ENCODE measurements at places on chromosomes 2 and 18.

DNA sequence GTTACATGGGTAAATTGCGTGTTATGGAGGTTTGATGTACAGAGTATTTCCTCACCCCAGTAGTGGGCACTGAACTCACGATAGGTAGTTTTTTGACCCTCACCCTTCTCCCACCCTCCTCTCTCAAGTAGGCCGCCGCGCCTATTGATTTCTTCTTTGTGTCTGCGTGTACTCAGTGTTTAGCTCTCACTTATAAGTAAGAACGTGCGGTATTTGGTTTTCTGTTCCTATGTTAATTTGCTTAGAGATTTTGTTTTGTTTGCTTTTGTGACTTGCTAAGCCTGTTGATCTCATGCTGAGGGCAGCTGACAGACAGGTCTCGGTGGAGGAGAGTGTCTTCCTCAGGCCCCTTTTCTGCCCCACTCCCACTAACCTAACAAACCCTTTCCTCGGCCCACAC is 36.2 kb downstream of the ACOXL start:
- DNase-seq, result no peak

DNA sequence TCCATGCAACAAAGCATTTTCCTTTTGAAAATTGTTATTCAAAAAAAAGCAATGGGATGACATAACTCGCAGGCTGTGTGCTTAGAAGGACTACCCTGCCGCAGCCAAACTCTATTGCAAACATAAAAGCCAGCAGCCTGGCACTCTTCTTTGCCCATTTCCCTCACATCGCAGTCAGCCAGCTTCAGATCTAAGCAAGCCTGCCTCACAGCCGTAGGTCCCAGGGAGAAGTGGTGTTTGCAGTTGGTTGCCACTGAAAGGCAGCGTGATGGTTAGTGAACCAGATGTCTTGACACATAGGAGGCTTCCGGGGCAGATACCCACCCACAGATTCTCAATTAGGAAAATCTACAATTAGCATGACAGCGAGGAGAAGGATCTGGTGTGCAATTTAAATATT is 655.2 kb downstream of the RNF144A start:
- peak; percentile 4 for DNase-seq

GRCh38 chr2:231467016-231467545 is 2.8 kb upstream of the NCL start:
- DNase-seq, result no peak

DNA sequence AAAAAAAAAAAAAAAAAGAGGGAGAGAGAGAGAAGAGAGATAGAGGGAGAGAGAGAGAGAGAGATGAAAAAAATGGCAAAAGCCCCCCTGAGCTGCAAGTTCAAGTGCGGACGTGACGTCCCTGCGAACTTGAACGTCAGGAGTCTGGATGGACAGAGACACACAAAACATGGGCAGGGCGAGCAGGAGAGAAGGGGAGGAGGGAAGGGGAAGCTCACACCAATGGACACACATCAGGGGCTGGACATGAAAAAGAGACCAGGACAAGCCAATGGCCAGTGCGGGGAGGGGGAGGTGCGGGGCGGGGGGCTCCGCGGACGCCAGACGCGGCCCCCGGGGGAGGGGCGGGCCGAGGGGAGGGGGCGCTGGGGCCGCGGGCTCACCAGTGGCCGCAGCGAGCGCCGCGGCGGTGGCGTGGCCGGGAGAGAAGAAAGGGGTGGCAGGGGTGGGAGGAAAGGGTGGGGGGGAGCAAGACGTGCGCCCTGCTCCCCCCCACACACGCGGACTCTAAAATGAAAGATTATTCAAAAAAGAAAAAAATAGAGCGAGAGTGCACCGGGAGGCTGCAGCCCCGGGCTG is at the start of gene BCL11A:
TSS of gene BCL11A (minus strand) at position 160 of the 579 bp plus-strand sequence. CDS start 384 bp downstream, outside the sequence.
- peak; percentile 67 for DNase-seq

DNA sequence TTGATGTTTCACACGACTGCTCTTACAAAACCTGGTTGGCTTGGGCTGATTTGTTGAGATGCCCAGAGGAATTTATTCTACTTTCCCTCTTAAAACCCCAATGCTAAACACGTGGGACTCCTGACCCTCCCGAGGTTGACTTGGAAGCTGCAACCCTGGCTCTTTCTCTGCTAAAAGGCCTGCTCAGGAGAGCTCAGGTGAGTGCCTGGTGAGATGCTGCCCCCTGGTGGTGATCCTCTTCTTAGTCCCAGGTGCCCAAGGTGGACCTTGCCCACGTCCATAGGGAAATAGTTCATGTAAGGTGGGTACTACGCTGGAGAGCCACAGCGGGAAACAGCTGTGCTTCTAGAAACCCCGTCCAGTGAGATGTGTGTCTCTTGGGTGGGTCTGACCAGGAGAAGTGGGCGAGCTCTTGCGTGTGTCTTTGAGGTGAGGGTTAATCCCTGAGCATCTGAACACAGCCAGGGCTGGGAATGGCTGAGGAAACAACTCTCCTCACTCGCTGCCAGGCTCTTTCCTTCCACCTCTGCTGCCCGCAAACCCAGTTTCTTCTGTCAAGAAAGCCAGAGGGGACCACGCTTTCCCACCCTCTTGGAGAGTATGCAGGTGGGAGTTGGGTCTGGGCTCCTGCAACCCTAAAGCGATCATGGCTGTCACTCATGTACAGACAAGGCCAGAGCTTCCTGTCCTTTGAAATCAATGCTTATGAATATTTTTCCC is 25.5 kb upstream of the PXDN start:
- no peak for DNase-seq

GRCh38 chr18:49275448-49275847 is 185.0 kb downstream of the DYM start:
- no peak for DNase-seq

DNA sequence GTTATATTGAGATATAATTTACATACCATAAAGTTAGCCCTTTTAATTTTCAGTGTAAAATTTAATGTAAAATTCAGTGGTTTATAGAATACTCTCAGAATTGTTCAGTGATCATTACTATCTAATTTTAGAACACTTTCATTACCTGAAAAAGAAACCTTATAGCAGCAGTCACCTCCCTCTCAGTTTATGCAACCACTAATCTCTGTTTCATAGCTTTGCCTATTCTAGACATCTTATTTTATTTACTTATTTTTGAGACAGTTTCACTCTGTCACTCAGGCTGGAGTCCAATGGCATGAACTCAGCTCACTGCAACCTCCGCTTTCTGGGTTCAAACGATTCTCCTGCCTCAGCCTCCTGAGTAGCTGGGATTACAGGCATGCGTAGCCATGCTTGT is 479.6 kb downstream of the DPP10 start:
- no peak for DNase-seq

GRCh38 chr2:45690231-45690630 is 38.8 kb downstream of the PRKCE start:
- no peak for DNase-seq

- no peak for DNase-seq
Observed at GRCh38 chr2:121903037-121903689, 147.7 kb downstream of the TSN start.

- no peak for DNase-seq
Observed at GRCh38 chr2:70381235-70381634, 79.4 kb upstream of the FAM136A start.

GRCh38 chr2:239163688-239164334 is 237.0 kb downstream of the HDAC4 start:
- DNase-seq, result no peak

- DNase-seq, result no peak
Observed at GRCh38 chr18:3329471-3329870, 67.5 kb downstream of the MYL12B start.

- no peak for DNase-seq
Observed at GRCh38 chr18:39199231-39199855, 1633.7 kb upstream of the CELF4 start.

GRCh38 chr2:25256488-25256875 is 85.2 kb downstream of the DNMT3A start:
- DNase-seq, result no peak

DNA sequence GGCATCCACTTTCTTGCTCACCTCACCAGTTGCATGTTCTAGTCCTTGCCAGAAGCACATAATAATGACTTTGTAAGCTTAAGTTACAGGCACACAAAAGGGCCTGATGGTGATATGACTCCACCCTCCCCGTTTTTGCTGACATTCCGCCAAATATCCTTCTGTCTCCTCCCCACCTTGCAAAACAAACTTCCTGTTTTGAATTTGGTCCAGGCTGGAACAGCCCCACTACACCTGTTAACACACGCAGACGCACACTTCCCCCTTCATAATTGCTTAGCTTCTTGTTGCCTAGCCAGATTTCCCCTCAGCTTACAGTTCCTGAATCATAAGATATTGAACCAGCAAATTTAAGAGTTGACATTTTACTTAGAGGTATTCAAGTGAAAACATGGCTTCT is at the start of gene MGAT5:
TSS of gene MGAT5 (plus strand) at position 269 of the 400 bp plus-strand sequence. CDS start 332 bp downstream, outside the sequence.
- no peak for DNase-seq

DNA sequence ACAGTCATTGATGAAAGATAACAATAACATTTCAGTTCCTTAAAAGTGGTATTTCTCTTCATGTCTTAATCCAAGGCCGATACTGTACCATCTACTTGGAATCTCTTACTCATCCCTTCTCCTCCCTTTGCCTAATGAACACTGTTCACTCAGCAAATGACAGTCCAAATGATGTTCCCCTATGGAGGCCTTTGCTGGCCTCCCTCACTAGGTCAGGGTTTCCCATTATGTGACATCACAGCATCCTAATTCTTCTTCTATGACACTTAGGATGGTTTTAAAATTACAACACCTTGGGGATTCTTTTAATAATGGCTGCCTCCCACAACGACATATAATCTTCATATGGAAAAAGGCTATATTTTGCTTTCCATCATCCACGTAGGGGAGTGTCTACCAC is 747.7 kb downstream of the NRXN1 start:
- no peak for DNase-seq

- DNase-seq, result no peak
Observed at GRCh38 chr18:25420077-25420825, 68.3 kb upstream of the ZNF521 start.

- no peak for DNase-seq
Observed at GRCh38 chr18:64806691-64807090, 657.8 kb upstream of the LINC00305 start.

DNA sequence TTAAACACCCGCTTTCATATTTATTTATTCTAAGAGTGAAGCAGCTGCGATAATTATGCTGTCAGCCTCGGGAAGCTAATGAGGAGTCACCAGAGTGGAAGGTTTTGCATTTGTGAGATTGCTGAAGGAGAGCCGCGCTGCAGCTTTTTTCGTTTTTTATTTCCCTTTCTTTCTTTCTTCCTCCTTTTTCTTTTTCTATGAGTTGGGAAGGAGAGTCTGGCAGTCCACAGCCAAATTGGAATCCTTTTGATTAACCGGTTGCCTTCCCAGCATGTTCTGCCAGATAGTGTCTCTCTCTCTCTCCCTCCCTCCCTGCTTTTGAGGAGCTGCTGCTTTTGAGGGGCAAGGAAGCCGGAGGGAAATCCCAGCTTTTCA is 82.1 kb downstream of the CDK15 start:
- DNase-seq, result no peak

GRCh38 chr2:96574364-96574763 is 37.8 kb downstream of the ARID5A start:
- DNase-seq, result no peak

GRCh38 chr2:137123226-137123625 is 357.9 kb downstream of the THSD7B start:
- DNase-seq, result no peak

DNA sequence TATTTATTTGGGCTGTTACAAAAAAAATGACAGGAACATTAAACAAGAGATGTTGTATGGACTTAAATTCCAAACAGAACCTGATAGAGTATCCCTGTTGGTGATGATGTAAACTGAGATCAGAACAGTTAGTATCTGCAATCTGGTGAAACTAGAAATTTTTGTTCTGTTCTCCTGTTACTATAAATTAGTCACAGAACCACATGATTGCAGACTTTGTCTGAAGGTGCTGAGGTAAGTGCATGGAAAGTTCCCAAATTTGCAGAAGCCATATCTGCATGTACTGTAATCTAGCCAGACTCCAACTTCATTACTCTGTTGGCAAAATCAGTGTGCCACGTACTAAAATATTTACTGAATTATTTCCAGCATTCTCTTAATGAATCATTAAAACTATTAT is 516.3 kb upstream of the FSIP2 start:
- no peak for DNase-seq

DNA sequence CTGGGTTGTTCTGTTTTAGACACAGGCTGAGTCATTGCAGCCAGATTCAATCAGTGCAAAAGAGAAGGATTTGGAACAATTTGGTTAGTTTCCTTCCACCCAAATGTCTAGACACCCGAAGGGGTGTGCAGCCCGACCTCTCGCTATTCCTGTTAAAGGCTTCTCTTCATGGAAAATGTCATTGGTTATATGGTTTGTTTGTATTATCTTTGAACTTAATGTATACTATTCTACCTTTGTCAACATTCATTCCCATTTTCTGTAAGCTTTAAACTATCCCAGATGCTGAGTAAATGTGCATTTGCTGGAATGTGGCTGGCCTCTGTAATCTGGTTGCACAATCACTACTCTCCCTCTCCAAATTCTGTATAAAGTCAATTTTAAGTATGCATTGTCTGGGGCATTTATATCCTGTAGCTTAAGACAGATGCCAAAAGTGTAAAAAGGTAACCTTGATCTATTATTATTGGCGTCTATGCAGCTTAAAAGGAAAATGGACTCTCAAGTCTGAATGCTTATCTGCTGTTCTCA is 80.4 kb upstream of the RND3 start:
- no peak for DNase-seq

GRCh38 chr2:227772197-227772661 is 26.5 kb downstream of the SCYGR8 start:
- no peak for DNase-seq

GRCh38 chr18:62420151-62420512 is 95.0 kb downstream of the TNFRSF11A start:
- DNase-seq, result no peak

DNA sequence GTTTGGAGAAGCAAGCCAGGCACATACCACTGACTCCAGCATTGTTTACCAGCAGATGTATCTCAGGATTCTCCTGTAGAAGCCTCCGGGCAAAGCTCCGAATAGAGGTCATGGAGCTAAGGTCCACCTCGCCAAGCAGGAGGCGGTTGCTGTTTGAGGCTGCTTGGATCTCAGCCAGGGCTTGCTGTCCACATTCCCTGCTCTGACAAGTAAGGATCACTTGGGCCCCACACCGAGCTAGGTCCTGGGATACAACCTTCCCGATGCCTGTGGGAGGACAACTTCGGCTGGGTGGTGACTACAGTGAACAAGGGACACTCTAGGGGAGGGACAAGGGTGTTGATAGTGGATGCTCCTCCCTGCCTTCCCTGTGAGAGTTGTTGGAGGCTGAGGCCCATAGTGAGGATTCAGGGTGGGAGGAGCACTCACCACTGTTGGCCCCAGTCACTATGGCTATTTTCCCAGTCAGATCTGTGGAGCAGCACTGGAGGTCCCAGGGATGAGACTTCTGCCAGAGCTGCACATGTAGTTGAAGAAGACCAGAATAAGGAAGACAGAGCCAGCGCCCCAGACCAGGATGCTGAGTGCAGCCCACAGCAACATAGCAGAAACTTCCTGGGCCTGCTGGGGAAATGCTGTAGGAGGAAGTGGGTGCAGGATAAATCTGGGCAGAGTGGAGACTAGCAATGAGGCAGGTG is 8.3 kb downstream of the C2orf81 start:
- no peak for DNase-seq

Measured in occipital lobe (tissue), 3 donors.